BJ (cell line): ENCODE measurements at places on chromosomes 3 and 15.

DNA sequence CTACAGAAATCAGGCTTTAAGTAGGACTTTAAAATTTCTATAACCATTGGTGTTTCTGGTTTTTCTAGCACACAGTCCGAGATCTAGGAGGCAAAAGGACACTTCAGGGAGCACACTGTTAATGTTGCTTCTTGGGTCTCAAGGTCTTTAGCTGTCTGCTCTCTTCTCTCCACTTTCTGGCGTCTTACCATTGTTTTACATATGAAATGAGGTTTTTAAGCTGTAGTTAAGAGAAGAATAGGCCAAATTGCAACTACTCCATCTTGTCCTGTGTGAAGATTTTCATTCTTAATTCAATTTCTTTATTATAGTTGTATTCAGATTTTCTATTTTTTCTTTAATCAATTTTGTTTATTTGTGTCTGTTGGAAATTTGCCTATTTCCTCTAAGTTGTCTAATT, 151.4 kb downstream of the WNT7A start:
- DNase-seq: no peak

- no peak for DNase-seq
Observed at GRCh38 chr3:197583371-197583770, 27.6 kb upstream of the BDH1 start.

DNA sequence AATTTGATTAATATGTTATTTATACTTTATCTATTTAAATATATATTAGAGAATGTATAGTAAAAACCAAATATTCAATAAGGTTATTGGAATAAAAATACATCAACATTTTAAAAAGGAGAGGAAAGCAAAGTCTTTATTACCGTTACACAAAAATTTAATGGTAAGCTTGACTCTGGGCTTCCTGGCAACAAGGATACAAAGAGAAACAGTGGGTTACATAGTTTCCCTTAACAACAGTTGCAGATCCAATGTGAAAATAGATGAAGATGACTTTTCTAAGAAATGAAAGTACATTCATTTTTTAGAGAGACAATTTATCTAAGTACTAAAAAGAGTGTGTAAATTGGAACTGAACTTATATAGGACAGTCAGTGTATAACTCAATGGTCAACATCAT, 6.0 kb upstream of the PHLDB2 start:
- no peak for DNase-seq

GRCh38 chr15:93759629-93760028, 471.7 kb upstream of the MCTP2 start:
- DNase-seq: no peak

DNA sequence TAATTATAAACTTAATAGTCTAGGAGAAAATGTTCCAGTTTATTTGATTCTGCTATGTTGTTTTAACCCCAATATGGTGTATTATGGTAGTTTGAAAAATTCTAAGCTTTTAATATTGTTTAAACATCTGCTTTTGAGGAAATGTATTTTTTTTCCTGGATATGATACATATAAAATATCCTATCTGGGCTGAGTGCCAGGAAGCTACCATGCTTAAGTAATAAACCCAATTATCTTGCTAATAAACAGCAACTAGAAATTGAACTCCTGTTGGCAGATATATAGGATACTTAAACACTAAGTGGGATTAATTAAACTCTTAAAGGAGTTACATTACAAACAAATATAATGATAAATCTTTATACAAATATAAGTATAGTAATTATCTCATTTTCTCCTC, 293.7 kb upstream of the GRM7 start:
- no peak for DNase-seq

DNA sequence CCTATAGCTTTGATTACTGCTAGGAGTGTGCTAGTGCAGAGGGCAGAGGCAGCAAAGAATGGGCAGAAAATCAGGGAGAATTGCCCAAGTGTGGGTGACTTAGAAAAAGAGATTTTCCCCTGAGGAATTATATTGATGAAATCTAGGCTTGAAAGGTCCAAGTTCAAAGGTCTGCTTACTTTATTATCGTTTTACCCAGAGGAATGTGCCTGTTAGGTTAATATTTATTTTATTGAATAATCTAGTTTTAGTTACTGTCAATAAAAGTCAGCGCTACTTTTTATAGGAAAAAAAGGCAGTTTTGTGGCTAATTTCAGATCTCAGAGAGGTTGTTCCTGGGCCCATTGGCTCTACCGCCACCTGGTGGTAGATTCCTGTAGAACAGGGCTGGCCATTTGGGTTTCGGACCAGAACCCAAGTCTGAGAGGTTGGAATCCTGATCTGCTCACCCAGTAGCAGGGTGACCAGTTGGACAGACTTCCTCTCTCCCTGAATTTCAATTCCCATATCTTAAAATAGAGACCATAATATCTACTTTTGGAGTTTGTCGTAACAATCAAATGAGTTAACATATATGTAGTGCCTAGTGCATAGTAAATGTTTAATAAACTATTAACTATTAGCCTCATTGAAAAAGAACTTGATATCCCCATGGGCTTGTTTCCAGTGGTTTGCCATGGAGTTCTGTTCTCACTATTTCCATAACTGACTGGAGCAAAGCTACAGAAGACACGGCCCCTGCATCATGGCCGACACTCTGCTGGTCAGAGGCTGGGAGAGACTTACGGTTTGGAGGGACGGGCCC, 62.7 kb upstream of the ZNF148 start:
- DNase-seq: no peak

- DNase-seq: no peak
Observed at GRCh38 chr3:61169621-61170251, 81.5 kb downstream of the FHIT start.

DNA sequence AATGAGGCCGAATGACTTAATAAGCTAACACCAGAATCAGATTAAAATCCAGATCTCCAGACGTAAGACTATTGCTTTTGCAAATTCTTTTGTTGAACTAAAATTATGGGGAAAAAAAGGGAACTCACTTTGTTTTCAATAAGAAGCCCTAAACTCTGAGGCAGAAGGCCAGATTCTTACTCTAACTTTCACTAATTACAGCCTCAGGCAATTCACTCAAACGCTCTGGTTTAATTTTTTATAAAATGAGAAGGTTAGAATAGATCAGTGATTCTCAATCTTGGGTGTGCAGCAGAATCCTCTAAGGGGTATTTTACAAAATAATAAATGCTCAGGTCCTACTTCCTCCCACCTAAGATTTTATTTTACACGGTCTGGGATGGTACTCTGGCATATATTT, 38.1 kb downstream of the C3orf70 start:
- no peak for DNase-seq

GRCh38 chr15:43800286-43801141, at the start of gene HYPK:
TSS of gene HYPK (plus strand) at chr15:43800599. CDS start at chr15:43800623, 24 bp downstream.
- DNase-seq: peak; percentile 47

DNA sequence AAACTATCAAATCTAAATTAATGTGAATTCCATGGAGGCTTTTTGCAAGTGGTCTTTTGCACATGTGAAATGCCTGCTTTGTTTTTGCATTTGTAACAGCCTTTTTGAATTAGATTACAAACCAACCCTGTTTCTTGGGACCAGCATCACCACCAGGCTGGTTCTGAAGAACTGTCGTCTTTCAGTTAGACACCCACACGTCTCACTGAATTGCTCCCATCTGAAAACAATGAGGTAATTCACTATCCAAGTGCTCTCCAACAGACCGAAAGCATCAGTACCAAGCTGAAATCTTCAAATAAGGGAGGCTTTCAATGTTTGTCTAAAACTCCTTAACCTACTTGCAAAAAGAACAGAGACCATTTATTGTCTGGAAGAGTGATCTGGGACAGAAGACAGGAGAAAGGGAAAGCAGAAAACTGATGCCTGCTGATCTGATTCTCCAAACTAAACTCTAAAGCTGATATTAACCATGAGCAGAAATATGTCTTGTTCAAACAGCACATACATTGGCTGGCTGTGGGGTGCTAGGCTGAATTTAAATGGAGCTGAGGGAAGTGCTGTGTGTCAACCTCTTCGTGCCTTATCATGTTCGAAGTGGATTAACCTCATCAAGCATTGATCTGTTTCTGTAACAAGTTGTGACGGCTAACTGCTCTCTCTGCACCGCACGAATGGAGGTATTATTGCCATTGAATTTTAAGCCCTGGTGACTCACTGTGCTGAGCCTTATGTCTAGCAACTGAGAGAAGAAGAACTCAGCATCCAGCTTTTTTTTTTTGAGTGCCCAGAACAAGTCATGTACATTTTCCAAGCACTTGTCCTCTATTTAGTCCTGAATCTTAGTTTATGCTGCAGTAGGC, 213.7 kb upstream of the P2RY1 start:
- DNase-seq: no peak

GRCh38 chr3:44981751-44982150, 5.7 kb downstream of the EXOSC7 start:
- DNase-seq: no peak

GRCh38 chr3:13547591-13548371, 1.1 kb upstream of the FBLN2 start:
- no peak for DNase-seq

DNA sequence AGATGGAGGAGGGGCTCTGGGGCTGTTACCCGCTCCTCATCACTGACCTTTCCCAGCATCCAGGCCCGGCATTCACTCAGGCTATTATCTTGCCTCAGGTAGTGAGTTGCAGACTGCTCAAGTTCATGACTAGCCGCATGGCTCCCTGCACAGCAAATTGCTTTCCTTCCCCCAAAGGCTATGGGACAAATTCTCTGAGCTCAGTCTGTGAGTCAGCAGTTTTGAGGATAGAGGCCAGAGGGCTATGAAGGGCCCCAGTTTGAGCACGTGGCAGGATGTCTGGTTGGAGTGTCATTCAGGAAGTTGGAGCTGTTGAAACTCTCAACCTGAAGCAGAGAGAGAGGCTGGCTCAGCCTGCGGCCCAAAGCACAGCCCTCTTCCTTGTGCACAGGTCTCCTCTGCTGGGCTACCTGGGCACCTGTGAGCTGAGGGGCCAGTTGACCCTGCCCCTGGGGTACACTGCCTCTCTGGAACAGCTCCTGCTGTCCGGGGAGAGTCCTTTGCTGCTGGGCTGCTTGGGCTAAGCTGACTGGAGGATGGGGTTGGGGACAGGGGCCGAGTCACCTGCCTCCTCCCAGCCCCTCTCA, 7.9 kb downstream of the FAH start:
- peak; percentile 65 for DNase-seq

- peak; percentile 2 for DNase-seq
Observed at GRCh38 chr15:81642451-81642990, 268.5 kb upstream of the TMC3 start.

GRCh38 chr3:17747174-17747889, 4.9 kb upstream of the TBC1D5 start:
- DNase-seq: no peak

- no peak for DNase-seq
Observed at GRCh38 chr3:63387568-63387967, 109.5 kb downstream of the SYNPR start.

DNA sequence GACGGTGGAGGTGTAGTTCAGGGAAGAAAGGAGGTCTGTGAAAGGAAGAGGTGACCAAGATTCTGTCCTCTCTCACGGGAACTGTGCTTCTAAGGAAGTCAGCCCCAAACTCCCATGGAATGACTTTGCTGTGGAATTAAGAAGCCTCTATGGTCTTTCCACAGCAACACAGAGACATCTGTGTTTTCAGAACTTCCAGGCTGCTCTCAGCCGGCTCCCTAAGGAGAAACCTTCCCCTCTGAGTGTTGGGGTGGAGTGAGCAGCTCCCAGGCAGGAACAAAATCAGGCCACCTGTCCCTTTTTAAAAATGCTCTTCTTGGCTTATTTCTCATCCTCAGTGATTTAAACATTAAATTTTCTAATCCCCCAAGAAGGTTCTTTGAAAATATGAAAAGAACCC, 53.3 kb upstream of the SNRK start:
- DNase-seq: no peak
